Mesothelial cell of epicardium (in vitro differentiated cells): ENCODE measurements at places on chromosomes 16 and 17. TPM values are rescaled to one million over a fixed set of nuclear protein-coding genes. Genes with fewer than 3 reads are reported as not detected.

GRCh38 chr17:78717431-78717980 lies 64.6 kb downstream of the CYTH1 start:
- DNase-seq: no peak

GRCh38 chr16:2165861-2166260 lies 10.3 kb downstream of the TRAF7 start:
- no peak for DNase-seq

DNA sequence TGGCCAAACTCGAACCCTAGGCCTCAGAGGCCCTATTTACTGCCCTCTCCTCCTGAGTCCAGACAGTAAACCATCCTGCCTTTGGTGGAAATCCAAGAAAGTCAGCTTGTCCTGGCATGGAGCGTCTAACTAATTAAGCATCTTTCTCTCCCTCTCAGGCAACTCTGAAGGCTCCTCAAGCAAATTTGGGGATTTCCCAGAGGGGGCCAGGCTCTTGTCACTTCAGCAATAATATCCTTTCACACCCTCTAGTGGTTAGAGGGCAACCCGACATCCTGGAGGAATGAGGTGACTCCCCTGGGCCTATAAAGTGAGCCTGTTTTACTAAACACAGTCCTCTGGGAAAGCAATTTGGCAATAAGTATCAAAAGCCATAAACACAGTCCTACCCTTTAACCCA lies 60.4 kb downstream of the NOG start:
- DNase-seq: no peak

The TBC1D3D gene
- 0.72 to 1.3 TPM (median 1.0 TPM) in 3 replicates for total RNA-seq

The TMEM98 gene
- total RNA-seq: 205 to 216 TPM (median 206 TPM) in 3 replicates
